Muscle of back (tissue), 13 donors: ENCODE measurements at places on chromosomes 6 and 20. TPM values are rescaled to one million over a fixed set of nuclear protein-coding genes. Genes with fewer than 3 reads are reported as not detected.

DNA sequence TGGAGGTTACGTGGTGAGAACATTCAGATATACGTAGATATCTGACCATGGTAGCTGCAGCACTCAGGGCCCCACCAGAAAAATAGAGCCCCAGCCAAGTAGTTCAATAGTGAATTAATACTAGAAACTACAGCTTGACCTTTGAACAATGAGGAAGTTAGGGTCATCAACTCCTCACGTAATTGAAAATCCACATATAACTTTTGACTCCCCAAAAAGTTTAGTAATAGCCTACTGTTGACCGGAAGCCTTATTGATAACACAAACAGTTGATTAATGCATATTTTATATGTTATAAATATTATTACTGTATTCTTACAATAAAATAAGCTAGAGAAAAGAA, 117.9 kb downstream of the SNX5 start:
- no peak for DNase-seq

- DNase-seq: no peak
Observed at GRCh38 chr6:52994839-52995088, 320 bp downstream of the GSTA4 start.

DNA sequence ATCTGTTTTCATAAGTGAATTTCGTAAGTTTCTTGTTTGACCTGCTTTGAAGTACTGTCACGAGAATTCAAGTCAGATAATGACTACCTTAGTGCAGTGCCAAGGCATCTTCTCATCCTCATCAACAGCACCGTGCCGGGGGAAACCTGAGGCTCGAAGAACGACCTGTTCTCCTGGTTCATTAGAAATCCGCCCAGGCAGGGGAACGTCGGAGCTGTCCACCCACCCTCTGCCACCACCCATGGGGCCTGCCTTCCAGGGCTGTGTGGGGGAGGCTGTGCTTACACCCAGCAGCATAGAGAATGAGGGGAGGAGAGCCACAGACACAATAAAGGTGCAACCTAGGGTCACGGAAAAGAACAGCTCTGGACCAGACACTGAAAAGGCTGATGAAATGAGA, 101.6 kb downstream of the RAMACL start:
- DNase-seq: no peak

DNA sequence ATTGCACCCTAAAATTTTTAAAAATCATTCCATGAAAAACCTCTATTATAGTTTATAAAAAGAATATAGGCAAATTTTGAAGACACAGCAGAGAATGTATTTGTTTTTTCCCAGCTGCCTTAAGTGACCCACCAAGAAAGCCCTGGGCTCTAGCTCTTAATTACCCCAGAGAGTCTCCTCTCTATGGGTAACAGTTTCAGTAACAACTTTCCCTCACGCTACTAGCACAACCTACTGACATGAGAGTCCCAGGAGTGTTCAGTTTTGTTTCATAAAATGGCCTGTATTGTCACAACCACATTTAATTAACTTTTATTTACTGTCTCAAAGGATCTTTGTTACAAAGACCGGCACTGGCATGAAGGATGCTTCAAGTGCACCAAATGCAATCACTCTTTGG, 41.5 kb downstream of the FHL5 start:
- DNase-seq: no peak

DNA sequence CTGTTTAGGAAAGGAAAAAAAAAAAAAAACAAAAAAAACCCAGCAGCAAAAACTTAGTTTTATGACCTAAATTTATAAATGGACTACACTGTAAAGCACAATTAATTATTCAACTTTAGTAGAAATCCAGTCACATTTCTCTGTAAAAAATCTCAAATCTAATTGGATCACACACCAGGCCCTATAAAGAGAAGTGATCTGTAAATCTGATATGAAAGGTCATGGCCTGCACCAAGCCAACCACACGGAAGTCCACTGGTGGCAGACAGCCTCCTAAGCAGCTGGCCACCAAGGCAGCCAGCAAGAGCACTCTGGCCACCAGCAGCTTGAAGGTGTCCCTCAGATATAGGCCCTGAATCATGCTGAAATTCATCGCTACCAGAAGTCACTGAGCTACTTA, 131.6 kb downstream of the HFE start:
- no peak for DNase-seq

DNA sequence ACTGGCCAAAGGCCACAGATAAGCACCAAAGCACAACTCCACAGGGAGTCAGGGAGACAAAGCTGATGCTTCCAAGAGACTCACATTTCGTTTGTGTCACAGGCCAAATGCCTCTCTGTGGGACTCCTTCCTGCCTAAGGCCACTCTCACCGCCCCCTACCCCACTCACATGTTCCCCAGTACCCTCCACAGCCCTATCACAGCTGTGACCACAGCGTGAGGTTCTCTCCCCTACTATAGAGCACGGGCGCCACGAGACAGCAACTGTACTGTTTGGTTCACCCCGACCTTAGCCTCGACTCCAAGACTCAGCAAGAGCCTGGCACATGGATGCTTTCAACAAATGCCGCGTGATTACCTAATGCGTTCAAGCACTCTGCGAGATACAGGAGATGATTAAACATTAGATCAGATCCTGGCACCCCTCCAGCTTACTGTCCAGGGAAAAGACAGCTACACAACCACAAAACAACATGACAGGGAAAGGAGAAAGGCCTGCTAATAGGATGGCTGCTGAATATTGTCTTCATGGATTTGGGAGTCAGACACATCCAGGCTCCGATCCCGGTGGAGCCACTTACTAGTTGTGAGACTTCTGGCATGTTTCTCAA, 105.5 kb downstream of the AGPAT4 start:
- peak; percentile 73 for DNase-seq

DNA sequence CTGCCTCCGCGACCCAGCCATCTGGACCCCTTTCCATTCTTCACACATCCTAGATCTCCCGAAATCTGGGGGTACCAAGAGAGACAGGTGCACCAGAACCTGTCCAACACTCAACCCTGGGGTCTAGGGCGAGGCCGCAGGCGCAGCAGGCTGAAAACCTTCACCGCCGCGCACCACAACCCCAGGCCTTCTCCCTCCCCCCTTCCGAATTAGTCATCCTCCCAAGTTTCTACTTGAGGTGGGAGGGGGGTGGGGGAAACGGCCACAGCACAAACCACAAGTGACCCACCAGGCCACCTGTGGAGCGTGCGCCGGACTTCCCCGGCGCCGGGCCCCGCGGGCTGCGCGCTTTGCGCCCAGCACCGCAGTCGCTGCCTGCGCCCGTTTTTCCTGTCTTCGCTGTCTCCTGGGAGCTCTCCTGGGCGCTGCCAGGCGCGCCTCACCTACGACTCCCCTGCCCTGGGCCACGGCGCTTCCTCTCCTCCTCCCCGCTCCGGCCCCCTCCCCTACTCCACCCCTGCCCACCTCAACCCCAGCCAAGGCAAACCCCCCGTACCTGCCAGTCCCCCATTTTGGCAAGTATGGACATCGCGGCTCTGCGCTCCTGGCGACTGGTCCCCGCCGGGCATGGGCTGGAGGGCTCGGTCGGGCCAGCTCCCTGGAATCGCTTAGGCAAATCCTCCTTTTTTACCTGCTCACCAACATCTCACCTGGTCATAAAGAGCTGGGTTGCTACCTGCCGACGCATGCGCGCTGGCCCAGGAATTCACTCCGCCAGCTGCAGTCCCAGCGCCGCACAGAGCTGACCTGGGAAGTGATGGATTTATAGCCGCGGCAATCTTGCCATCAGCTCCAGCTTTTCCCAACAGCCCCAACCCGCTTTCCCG, 4.2 kb upstream of the TFAP2A start:
- no peak for DNase-seq

DNA sequence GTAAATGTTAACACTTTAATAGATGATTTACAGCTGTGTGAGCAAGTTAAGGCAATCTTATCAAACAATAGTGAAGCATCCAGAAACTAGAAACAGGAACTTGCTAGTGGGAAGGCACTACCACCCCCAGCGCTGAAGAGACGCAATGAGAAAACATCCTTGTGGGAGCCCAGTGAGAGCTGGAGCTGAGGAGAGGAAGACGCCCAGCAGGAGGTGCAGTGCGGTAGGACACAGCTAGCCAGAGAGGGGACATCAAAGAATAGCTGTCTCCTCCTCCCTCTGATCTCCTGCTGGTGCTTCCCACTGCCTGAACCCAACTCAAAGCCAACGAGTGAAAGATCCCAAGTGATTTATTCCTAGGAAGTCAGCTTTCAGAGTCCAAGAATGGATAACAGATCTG, 140.3 kb downstream of the COL12A1 start:
- no peak for DNase-seq

DNA sequence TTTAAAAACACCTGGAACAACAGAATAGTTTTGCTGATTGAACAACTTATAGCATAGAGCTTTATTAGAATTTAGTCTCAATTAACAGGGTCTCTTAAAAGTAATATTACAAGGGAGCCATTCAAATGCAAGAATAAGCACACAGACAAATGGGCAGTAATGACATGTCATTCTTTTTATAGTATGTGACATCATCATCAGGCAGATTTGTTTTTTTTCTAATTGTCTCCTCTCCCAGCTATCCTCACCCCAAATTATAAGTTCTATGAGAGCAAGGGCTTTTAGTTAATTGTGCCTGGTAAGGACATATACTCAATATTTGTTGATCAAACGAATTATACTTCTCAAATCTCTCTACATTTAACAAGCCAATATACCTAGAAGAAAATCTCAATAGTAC, 11.0 kb downstream of the PGM3 start:
- DNase-seq: no peak

- DNase-seq: no peak
Observed at GRCh38 chr6:35391240-35391968, 49.0 kb downstream of the PPARD start.

- no peak for DNase-seq
Observed at GRCh38 chr6:11021714-11022113, 22.4 kb downstream of the ELOVL2 start.

GRCh38 chr20:5974531-5974930, 24.1 kb downstream of the MCM8 start:
- no peak for DNase-seq

- DNase-seq: no peak
Observed at GRCh38 chr6:158066136-158066781, 84.6 kb downstream of the SYNJ2 start.

DNA sequence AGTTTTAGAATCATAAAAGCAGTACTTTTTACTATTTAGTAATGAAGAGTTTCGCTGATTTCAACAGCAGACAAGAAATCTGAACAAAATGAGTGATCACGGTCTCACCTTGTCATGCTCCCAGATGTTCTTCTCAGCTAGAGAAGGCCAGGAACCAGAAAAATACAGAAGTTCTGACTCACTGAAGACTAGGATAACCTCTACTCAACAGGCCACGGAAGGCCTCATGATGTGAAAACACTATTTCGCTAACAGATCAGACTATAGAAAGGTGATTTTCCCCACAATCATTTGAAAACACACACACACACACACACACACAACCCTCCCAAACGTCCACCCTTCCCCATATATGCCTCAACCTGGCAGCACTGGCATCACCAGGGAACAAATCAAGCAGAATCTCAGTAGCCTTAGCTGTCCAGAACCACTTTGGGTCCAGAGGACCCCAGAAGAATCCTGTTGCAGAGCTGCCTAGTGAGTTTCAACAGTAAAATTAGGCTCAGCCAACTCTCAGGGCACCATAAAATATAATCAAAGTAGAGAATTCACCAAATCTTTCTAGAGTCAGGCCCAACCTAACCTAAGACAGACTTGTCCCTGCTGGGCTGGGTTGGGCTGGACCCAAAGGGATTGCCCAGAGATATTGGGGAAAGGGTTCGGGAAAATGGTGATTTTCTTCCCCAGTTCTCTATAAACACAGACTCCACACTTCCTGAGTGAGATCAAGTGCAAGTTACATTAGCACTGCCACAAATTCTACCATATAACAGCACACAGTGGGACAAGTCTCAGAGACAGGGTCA, 7.9 kb downstream of the EXOC2 start:
- DNase-seq: no peak

DNA sequence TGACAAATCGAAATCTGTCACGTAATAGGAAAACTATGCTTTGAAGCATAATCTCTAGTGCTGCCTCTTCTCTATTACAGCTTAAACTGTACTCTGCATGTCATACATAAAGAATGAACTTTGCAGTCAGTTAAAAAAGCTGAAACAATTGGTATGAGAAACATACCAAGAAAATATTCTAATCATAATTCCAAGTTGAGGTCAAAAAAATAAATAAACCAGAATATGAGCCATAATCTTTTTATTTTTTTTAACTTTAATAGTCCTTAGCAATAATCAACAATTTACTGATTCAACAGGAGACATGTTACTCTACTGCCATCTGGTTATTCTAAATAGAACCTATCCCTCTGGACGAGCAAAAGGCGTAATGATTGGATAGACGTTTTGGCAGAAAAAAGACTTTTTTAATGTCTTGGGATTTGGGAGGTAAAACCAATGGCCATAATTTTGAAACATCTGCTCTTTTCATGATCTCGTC, 224.4 kb upstream of the FLRT3 start:
- DNase-seq: peak; percentile 84

DNA sequence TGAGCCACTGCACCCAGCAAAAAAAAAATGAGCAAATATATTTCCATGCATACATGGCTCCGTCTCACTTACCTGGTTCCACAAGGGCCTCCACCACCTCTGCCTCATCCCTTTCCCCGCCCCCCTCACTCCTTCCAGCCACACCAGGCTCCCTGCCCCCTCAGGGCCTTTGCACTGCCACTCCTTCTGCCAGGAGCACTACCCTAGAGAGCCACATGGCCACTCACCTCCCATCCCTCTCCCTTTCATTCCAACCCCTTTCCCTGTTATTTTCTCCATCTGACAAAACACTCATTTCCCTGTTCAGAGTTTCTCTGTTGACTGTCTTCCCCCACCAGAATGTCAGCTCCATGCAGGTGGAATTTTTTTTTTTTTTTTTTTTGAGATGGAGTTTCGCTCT, 12.8 kb downstream of the SNAI1 start:
- no peak for DNase-seq

DNA sequence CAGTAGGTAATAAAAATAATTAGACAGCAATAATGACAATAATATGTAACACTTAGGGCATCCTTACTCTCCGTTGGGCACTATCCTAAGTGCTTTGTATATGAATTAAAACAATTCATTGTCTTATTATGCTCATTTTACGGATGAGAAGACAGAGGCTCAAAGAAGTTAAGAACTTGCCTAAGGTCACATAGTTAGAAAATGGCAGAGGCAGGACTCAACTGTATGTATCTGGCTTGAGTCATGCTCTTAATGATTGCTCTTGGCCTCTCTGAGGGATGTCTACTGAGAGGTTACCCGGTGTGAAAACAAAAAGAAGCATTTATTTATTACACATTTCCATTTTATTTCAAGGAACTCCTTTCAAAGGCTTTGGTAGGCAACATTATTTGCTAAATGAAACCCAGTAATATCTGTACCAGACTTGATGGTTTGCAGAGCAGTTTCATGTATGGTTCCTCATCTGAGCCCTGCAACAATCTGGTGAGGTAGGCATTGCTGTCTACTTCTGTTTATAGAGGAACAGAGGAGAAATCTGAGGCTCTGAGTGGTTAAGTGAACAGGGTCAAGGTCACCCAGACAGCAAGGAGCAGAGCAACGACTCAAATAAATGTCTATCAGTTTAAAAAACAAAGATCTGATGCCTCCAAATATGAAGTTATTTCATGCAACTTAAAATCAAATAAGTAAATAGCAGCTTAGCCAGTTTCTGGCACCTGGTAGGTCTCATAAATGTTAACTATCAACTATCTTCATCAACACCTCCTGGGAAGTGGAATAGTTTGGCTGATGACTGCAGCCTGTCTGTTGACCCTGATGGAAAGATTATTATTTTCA, 4.2 kb upstream of the PARD6B start:
- no peak for DNase-seq

GRCh38 chr6:40457261-40457660, 129.9 kb downstream of the LRFN2 start:
- DNase-seq: no peak

DAAM2 gene
- 30.8 TPM for polyA plus RNA-seq

BAG2 gene
- 13.8 TPM for polyA plus RNA-seq

PAQR8 gene
- polyA plus RNA-seq: 5.8 TPM

BPIFB4 gene
- polyA plus RNA-seq: not detected
